ENCODE measurements at places on chromosomes 16 and 17. TPM values are rescaled to one million over a fixed set of nuclear protein-coding genes. Genes with fewer than 3 reads are reported as not detected.

Gene TP53TG3
- total RNA-seq = not detected

Gene CSF3
- total RNA-seq = 0.20 TPM

Gene ASB16
- total RNA-seq = 0.56 TPM

Gene CD300H
- not detected for total RNA-seq

Gene AXIN2
- 46.5 TPM for total RNA-seq

Gene RNF43
- 37.3 TPM for total RNA-seq

Gene ORC6
- total RNA-seq = 3.0 TPM

Gene AIPL1
- total RNA-seq = not detected

Gene CACNG3
- not detected for total RNA-seq

- DNase-seq = no peak
Measured at GRCh38 chr16:57797526-57798266, 4.6 kb downstream of the KIFC3 start.

- DNase-seq = no peak
Measured at GRCh38 chr17:30517786-30518185, 40.6 kb downstream of the GOSR1 start.

DNA sequence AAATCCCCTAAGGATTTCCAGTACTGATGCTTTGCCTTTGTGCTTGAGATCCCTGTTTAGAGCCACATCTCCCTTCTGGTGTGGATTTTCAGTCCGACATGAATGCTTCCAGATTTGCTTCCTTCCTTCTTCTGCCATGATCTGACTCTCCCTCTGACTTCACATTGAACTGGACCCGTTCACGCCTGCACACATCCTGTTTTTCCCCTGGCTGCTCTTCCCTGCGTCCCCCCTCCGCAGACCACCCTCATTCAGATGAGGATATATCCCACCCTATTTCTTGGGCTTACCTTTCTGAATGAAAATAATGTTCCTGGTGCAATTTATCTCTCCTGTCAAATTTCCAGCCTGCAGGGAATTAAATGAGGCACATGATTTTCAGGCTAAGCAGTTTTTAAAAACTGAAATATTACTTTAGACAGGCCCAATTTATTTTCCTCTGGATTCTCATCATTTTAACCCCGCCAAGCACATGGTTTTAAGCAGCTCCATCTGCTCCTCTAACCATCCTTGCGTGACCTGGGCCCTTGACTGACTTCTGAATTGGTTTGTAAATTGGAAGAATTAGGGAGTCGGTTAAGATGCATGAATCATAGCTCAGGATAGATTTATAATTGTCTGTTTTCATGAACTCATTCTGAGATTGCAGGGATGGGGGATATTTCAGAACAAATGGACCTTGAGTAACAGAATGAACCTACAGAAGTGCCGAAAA, 59.2 kb downstream of the BMERB1 start:
- DNase-seq = no peak

- DNase-seq = no peak
Measured at GRCh38 chr16:14350081-14350480, 279.0 kb downstream of the MRTFB start.

- peak; percentile 9 for DNase-seq
Measured at GRCh38 chr17:60766778-60767190, 89.1 kb downstream of the BCAS3 start.

DNA sequence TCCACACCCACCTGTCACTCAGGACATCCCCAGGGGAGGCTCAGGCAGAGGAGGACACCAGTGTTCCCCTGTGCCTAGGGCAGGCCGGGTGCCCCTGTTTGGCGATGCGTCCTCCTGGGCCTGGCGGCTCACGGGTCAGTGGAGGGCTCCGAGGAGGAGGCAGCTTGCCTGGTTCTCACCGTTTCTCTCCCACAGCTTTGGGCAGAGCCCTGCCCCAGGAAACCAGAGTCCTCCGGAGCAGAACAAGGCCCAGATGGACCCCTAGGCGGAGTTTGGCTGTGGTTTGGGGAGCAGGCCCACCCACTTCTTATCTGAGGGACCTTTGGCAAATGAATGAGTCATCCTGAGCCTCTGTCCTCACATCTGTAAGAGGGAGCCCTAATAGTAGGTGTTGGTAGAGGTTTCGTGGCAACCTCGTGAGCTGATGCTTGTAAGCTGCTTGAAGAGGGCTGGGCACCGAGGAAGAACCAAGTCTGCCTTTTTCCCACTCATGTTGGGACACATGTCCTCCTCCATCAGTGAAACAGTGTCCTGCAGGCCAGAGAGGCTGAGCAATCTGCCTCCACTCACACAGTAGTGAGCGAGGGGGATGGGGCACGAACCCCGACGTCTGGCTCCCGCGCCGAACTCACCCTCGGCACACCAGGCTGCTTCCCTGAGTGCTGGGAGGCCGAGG, 247.0 kb upstream of the CIBAR2 start:
- no peak for DNase-seq

- DNase-seq = no peak
Measured at GRCh38 chr17:7745748-7746470, 28.4 kb downstream of the DNAH2 start.

GRCh38 chr17:69284646-69285045, 42.3 kb downstream of the ABCA5 start:
- no peak for DNase-seq

DNA sequence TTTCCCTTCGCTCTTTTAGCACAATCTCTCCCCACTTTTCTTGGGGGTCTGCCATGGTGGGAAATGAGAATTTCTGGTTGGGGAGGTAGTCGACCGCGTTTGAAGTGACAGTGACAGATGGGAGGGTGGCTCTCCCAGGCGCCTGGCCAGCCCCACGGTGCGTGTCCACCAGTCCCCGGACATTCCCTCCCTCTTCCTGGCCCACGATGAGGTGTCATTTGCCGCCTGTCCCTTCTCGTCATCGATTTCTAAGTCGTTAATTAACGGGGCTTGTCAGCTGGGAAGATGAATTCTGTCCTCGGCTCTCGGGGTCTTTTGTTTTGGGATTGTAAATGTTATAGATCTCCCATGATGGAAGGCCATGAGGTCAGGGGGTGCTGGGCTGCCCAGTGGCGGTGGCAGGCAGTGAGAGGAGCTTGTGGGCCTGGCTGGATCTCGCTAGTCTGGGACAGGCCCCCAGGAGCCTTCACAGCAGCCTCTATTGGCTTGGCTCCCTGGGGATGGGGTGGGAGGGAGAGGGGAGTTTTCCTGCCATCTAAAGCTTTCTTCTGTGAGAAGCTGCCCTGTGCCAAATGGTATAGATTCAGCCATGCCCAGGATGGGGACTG, 164.2 kb downstream of the MRM1 start:
- DNase-seq = no peak

DNA sequence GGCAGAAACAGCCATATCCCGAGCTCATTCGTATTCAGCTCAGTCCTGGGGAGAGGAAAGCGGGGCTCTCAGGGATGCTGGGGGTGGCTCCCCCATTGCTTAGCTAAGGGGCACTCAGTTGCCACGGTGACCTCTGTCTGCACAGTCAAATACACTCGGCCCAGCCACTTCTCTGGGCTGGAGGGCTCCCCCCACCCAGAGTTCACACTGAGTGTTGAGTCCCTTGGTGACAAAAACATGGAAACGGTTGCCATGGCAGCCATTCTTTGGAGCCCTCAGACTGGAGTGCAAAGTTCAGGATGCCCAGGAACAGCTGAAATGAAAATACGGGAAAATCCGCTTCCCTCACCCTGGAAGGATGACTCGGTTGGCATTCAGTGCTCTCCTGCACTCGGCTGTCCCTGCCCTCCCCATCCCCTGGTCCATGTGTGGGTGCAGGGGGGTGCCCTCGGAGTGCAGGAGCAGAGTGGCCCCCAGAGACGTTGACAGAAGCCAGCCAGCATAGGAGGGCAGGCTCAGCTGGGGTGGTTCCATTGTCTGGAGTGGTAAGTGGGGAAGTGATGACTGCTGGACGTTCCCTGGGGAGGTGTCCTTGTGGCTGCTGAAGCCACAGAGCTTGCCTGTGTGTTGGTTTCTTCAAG, 216.5 kb downstream of the NTN1 start:
- DNase-seq = no peak

DNA sequence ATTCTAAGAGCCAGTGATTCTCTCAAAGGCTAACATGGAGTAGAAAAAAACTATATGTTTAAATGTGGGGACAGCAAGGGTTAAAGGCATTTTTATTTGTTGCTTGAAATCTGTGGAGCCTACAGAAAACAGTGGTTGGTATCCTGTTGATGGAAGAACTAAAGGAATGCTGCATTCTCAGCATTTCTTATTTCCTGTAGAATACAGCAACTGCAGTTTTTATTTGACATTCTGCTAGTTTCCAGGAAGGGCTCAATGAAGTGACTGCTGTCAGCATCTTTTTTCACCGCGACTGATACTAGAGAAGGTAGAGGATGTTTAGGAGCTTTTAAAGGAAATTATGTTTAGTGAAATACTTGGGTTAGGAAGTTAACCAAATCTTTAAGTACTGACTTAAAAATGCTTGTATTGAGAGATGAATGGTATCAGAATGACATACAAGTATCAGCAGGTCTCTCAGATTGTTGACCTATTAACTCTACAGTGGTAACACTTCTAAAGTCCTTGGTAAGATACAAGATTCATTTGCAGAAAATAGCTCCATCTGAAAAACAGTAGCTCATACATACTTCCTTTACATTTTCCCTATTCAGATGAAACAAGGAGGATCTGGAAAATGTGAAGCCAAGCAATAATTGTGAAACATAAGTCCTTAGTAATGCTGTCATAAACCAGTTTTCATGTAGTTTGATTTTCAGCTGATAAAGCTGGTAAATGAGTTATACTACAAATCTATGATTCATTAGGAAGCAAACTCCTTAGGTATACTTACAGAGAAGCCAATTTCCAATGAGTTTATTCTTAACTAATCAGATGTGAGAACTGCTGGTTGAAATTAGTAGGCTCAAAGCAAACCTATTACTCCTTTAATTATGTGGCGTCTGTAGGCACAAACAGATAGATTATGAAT, 15.2 kb downstream of the CLTC start:
- DNase-seq = no peak

DNA sequence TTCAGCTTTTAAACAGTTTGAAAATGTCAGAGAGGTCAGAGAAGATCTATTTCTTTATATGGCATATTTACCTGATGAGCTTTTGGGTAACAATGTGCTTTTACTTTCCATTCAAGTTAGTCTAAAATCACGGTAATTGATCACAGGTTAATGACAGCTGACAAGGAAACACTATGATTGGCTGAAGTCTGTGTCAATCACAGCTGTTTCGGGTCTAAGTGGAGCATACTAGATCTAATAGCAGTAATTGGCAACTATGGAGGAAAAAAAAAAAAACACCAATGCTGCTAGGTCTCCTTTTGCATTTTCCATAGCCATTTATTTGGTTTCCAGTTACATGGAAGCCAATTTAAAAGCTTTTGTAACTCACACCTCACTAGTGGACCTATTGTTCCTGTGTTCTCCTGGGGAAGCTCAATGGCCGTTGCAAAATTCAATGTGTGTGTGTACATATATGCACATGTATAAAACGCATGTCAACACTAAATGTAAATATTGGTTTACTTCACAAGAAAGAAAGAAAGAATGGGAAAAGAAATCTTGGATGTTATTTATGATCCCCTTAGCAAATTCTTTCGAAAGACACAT, 568.3 kb upstream of the ZFHX3 start:
- DNase-seq = no peak

DNA sequence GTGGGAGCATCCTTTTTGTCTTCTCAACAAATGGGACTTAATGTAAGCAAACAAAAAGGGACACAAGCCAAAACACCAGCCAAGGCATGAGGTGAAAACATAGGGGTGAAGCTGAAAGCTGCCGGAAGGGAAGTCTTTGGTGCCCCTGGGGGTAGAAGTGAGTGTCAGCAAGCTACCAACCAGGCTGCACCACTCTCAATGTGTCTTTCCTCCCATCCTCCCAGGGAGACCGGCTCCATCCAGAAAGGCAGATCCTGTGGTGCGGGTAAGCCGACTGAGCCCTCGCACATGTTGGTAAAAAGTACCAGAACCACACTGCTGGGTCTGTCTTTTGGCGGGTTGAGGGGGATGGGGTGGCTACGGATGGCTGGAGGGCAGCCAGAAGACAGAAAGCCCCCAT, 52.0 kb upstream of the SREBF1 start:
- DNase-seq = no peak

DNA sequence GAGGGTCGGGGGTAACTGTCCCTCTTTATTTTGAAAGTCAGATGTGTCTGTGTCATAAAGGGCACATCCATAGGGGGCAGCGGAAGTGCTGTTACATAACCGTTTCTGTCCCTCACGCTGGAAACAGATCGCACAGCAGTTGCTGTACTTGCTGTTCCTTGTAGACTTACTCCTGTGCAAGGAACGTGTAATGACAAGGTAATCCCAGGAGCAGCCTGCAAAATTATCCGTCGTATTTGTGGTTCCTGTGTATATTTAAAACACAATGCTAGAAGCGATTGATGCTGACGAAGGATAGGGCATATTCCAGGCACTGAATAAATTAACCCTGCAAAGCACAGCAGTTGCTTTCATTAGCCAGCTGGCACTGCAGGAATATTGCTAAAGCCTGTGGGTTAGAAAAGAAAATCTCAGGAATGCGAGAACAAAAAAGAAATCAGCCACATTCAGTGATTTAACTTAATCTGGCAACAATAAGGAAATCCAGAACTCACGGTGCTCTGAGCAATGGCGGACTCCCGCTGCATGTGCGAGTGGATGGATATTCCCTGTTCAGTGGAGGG, 76.2 kb downstream of the SPECC1 start:
- no peak for DNase-seq

DNA sequence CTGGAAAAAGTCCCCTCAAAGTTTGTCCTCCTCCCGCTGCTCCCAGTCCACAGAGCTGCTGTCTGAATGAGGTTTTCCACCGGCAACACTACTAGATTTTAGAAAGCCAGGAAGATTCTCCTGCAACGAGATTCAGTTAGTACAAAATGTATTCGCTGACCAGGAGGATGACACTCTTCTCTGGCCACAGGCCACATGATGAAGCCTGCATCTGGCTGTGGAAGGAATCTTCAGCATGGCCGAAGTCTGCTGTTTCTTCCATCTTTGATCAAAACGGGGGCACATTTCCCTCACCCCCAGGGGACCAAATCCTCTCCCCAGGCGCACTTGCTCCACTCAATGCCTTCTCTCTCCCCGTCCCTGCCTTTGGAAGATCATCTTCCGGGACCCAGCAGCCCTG, 215.8 kb upstream of the NLRP1 start:
- no peak for DNase-seq

GRCh38 chr16:67915831-67916723, 15.6 kb downstream of the CTRL start:
- DNase-seq = peak; percentile 62

DNA sequence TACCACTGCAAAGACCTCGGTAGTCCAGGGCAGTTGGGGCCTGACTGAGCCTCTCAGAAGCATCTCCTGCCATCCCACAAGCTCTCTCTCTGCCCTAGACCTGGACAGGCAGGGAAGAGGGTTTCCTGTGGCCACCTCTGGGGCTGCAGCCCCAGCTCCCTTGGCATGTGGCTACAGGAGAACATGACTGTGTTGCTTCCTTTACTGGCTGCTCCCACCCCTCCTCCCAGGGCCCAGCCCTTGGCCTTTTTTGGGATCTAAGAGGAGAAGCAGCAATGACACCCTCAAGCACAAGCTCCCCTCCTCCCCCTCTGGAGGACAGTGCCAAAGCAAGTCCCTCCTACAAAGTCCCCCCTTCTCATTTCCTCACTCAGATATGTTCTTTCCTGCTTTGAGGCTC, 5.6 kb downstream of the MRPL27 start:
- no peak for DNase-seq

All from left colon (tissue), 2 donors.